ENCODE measurements at places on chromosomes 13 and 19. TPM values are rescaled to one million over a fixed set of nuclear protein-coding genes. Genes with fewer than 3 reads are reported as not detected.
A peak's percentile ranks its signal among the peaks of the same experiment; 100 is the strongest.

- no peak for ATAC-seq
Observed at GRCh38 chr13:60134376-60134775, 29.4 kb downstream of the DIAPH3 start.

Gene FCGBP
- total RNA-seq: 0.22 TPM

DNA sequence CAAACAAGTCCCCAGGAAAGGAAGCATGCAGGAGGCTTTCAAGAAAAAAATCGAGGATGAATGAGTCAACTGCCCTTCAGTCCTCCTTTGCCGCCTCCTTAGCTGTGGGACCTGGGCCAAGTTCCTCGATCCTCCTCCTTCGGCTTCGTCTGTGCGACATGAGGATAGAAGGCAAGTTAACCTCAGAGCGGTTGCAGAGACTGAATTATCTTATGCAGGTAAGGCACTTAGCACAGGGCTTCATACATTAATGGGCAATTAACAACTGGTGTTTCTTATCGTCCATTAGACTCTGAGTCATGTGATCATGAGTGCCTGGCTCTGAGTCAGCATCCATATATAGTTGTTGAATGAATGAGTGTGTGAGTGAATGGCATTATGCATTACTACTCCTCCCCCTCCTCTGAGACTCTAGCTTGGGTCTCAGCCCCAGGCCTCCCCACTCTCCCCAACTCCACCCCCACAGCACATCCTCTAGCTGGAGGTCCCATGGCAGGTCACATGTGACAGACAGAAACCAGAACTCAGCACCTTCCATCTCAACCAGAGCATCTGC is 1.6 kb upstream of the TTC9B start:
- peak; percentile 82 for ATAC-seq

DNA sequence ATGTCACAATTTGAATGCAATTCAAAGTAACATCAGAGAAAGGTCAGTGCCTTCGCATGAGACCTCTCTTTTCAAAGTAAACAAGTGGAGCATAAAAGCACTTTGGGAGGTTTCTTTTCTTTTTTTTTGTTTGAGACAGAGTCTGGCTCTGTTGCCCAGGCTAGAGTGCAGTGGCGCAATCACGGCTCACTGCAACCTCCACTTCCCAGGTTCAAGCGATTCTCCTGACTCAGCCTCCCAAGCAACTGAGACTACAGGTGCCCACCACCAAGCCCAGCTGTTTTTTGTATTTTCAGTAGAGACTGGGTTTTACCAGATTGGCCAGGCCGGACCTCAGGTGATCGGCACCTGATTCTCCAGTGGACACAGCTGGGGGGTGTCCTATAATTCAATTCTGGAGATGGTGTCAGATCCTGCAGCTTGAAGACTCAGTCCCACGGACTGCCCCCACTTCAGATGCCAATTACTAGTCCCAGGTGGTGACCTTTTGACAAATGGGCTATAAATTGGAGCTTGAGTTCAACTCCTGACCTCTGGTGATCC is 57.6 kb downstream of the RGCC start:
- ATAC-seq: no peak

Gene KLHL1
- 0.17 TPM for total RNA-seq

Gene GADD45GIP1
- total RNA-seq: 34.0 TPM

GRCh38 chr19:11288349-11288748 is 7.6 kb upstream of the TSPAN16 start:
- ATAC-seq: no peak
